ENCODE measurements at places on chromosomes 13 and 19.

- no peak for DNase-seq
These were observed 10.1 kb downstream of the NANOS3 start for GRCh38 chr19:13887018-13887436.

- no peak for DNase-seq
These were observed 25.4 kb upstream of the GPR12 start for GRCh38 chr13:26785838-26786630.

DNA sequence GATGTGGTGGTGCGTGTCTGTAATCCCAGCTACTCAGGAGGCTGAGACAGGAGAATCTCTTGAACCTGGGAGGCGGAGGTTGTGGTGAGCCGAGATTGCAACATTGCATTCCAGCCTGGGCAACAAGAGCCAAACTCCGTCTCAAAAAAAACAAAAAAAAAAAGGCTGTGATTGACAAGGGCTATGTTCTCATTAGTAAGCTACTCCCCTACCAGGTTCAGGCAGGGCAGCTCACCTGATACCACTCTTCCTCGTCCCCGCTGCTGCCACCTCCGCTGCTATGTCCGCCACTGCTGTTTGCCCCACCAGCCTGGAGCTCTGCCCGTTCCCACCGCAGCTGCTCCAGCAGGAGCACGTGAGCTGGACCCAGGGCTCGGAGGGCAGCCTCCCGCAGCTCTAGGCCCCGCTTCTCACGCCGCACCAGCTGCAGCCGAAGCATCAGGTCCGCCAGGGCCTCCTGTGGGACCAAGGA lies 9.4 kb downstream of the USHBP1 start:
- no peak for DNase-seq

- DNase-seq = no peak
These were observed 50.9 kb upstream of the ATP12A start for GRCh38 chr13:24629320-24629719.

- DNase-seq = no peak
These were observed 327.8 kb downstream of the SUCLA2 start for GRCh38 chr13:47673009-47673850.

GRCh38 chr19:6935069-6935468 lies 47.7 kb downstream of the ADGRE1 start:
- DNase-seq = no peak

GRCh38 chr13:35470671-35471661 lies 5.5 kb downstream of the MAB21L1 start:
- DNase-seq = no peak

DNA sequence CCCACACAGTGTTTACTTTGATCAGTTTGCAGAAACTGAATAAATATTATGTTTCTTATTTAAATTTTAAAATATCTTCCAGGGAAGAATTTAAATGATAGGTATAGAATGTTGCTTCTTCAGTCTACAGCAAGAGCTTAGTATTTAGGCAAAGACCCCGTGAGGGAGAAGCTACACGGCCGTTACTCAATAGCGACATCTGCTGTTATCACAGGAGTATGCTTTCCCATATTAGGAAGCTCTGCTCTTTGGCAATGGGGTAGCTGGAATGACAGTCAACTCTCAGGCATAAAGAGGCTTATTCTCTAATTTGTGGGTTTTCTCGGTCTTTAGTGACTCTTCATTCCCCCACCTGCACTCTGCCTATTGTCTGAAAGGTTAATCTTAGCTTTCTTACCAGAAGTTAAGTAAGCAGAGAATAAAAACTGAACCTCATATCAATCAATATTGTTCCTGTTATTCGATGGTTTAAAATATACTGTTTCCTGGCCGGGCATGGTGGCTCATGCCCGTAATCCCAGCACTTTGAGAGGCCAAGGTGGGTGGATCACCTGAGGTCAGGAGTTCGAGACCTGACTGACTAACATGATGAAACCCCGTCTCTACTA lies 13.2 kb upstream of the LHFPL6 start:
- DNase-seq = no peak

DNA sequence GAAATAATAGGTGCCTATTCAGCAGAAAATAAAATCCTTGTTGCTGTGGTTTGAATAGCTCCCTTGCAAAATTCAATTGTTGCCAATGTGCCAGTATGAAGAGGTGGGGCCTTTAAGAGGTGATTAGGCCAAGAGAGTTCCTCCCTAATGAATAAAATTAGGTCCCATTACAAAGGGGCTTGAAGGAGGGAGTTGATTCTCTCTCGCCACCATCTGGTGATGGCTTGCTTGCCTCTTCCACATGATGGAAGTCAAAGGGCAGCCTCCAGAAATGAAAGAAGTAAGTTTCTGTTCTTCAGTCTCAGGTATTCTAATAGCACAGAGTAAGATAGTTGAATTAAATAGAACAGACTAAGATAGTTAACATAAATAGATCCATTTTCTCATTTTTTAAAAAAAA lies 3.0 kb upstream of the EEF1AKMT1 start:
- DNase-seq = no peak

GRCh38 chr13:44174769-44175425 lies 198.7 kb upstream of the SERP2 start:
- DNase-seq = no peak

DNA sequence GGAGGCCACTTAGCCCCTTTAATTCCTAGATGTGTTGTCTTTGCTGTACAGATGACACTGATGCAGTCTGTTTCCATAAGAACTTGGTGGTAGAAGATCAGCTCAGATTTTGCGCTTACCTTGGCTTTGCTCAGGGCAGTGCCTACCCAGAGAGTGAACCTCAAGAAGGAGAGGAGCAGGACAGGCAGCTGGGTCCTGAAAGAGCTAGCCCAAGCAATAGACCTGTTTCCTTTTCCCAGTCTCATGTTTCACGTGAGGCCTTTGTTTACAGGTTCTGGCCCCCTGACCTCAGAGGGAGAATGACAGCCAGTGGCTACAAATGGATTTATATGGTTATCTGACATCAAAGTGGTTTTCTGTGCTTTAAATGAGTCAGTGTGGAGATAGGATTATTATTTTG lies 40.1 kb downstream of the METTL21C start:
- no peak for DNase-seq

DNA sequence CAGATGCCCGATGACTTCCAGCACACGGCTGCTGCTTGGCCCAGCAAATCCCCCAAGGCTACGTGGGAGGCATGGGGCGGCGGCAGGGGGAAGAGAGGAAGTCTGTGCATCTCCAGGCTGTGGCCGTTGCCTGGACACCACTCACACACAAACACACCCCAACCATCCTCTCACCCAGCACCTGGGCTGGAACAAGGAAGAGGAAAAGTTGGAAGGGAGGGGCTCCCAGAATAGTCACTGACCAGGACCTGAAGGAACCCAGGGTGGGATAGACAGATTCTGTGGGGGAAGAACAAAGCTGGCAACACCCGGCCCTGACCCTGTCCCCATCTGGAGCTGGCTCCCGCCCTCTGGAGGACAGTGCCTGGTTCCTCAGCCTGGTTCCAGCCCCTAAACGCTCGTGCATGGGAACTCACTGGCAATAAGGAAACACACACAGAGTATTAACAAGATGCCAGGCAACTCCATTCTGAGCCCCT lies 11.2 kb downstream of the PPP6R1 start:
- no peak for DNase-seq

GRCh38 chr13:67696775-67697174 lies 466.6 kb upstream of the PCDH9 start:
- no peak for DNase-seq

DNA sequence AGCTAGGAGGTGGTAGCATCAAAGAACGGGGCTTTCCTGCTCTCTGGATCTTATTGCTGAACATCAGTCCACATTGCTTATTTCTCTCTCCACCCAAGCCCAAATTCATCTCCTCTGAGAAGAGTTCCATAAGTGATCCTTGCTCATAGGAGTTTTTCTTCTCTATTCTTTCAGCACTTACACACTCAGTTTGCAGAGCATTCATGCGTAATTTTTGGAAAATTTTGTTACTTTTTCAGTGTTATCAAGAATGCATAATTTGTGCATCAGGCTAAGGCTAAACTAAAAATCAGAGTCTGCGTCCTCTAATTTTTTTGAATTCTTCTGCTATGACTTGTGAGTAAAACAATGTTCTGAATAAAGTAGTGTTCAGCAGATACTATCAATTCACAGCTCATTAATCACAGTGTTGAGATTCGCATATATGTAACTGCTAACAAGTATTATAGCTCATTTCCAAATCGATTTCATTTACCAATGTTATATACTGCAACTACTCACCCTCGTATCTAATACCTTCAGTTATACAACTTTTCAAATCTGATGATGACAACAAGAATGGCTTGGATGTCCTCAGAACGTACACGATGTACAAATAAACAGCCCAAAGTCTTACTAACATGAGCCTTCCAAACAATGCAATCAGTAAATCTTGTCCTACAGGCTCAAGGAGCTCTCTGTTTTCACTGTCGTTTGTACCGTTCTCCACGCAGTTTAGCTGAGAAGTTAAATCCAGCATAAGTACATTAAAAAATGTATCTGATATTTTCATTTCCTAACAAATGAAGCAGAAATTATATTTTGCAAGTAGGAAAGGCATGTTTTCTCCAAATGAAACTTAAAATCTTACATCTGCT lies 36.4 kb upstream of the STARD13 start:
- no peak for DNase-seq

DNA sequence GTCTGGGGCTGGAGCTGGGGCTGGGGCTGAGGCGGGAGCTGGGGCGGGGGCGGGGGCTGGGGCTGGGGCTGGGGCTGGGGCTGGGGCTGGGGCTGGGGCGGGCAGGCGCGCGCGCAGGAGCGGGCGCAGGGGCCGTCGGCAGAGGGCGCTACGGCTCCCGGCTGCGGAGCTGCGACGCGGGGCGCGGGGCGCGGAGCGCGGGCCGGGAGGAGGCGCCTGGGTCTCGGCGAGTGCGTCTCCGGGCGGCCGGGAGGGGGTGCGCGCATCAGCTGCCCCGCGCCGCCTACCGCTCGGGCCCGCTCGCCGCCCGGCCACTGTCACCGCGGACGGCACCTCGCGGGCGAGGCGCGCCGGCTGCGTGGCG lies 422 bp upstream of the MTUS2 start:
- DNase-seq = no peak

DNA sequence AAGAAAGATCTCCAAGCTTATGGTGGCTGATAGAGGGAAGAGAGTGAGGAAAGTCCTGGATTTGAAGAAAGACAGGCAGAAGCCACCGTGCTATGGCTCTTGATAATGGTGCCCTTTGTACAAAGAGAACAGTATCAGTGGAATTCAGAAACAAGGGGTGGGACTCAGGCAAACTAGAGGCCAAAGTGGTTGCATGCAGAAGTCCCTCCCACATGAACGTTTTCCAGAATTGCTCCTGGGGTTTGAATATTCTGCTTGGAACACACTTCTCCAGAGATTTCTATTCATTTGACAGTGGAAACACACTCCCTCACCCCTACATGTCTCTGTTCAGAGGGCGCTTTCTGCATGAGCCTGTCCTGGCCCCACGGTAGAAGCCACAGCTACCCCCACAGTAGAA lies 10.1 kb upstream of the MBNL2 start:
- DNase-seq = no peak

DNA sequence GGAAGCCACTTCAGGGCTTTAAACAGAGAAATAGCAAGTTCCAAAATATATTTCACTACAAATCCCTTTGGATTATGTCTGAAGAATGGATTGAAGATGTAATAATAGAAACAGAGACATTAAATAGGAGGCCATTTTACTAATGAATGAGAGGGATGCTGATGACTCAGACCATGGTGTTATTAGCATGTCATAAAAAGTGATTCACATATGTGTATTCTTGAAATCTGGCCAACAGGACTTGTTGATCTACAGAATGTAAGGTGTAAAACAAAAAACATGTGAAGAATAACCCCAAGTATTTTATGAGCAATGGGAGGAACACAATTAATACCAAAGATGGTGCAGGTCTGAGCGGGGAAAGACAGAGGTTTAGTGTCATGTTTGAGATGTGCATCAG lies 873.7 kb downstream of the SLITRK5 start:
- DNase-seq = no peak

DNA sequence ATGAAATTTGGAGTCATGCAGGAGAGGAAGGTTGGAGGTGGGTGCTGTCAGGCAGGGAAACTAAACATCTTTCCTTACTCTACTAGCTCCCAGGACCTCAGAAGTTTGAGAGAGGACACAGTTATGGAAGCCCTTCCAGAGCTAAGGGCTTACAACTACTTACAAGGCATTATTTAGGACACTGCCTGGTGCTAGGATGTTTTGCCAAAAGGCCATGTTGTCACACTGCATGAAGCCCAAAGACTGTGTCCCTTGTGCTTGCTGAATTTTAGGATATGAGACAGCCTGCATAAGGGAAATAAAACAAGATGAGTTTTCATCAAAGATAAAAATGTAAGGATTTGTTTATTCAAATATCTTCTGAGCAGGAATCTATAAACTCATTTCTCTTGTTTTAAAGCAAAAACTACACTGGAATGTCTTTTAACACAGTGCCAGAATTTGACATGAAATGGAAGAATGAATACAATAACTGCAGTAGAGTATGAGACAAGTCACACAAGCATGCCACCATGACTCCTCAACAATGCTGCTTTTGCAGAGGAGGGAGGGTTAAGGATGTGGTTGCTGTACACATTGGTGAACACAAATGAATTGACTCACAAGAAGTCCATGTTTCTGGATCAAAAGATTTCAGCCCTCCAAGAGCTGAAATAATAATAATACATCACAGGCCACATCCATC lies 258.4 kb downstream of the SPRY2 start:
- DNase-seq = no peak

- DNase-seq = no peak
These were observed 83.8 kb downstream of the RNASEH2B start for GRCh38 chr13:50993371-50993770.

DNA sequence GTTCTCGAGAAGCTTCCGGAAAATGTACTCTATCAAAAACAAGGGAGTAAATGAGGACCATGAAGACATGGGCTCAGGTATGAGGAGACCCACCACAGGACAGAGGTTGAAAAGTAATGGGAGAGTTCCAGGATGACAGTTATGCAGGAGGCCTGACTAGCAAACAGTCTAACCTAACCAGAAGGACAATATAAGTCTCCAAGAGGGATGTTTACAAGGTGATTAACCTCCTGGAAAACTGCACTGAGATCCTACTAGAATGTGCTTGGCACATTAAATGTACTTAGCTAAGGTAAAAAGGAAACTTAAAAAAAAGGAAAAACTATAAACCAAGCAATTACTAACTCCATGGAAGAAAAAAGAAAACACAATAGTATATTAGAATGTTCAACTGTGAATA lies 258.3 kb downstream of the KLF5 start:
- DNase-seq = no peak

GRCh38 chr13:73913751-73914518 lies 220.3 kb downstream of the KLF12 start:
- no peak for DNase-seq

DNA sequence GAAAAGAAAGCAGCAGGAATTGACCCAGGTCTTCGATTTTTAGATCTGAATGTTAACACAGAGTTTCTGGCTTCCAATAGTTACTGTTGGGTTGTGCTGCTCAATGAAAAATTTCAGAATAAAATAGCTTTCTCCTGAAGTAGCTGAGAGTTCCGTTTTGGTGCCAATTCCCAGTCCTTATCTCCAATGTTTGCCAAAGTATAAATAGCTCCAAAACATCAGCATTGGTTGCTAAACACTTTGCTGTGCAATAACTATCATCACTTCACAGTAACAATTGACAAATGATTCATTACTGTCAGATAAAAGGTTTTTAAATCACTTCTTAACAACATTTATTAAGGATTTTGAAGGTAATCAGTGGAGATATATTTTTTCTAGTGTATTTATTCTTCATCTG lies 446.0 kb downstream of the PCDH20 start:
- no peak for DNase-seq

GRCh38 chr19:51724543-51724942 lies 752 bp upstream of the HAS1 start:
- DNase-seq = no peak

GRCh38 chr19:38494379-38494778 lies 60.9 kb downstream of the RYR1 start:
- DNase-seq = no peak

- DNase-seq = no peak
These were observed 5.3 kb upstream of the MAB21L1 start for GRCh38 chr13:35481777-35482176.

Data from vagina (tissue), 2 donors.